SK-MEL-5 (cell line): ENCODE measurements at places on chromosomes 13 and 19. TPM values are rescaled to one million over a fixed set of nuclear protein-coding genes. Genes with fewer than 3 reads are reported as not detected.

Gene CBLC
- not detected in 2 replicates for total RNA-seq

Gene HCN2
- 1.1 and 1.2 TPM in 2 replicates for total RNA-seq

Gene CASP14
- not detected in 2 replicates for total RNA-seq

DNA sequence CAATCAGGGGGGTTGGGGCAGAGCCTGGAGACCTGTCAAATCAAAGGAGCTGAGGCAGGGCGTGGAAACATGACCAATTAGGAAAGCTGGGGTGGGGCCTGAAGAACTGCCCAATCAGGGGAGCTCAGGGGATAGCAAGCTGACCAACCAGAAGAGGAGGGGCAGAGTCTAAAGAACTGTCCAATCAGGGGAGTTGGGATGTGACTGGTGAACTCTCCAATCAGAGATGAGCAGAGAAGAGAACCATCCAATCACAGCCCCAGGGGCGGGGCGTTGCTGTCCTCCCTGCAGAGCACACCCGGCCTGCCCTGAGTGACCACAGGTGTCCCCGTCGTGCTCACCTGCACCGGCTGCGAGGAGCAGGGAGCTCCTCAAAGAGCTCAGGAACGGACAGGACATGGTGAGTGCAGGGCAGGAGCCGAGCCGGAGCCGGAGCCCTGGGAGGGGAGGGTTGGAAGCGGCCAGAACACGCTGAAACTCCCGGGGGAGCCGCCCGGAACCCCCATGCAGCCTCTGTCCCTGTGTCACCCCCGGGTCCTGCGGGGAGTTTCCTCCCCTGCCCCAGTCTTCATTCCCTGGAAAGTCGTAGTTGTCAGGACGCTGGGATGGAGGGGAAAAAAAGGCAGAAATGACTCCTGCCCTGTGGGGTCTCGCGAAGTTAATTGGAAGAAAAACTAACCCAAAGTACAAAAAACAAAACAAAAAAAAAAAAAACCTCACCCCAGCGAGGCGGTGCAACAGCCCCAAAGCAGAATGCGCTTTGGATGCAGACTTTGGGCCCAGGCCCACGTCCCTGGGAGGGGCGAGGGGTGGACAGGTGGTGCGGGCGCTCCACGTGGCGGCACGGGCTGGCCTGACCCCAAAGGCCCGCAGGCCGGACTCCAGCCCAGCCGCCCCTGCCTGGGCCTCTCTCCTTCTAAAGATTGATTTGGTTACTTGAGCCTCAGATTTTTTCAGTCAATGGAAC is at the start of gene ZNF556:
Gene ZNF556, plus strand, starts transcription at position 311 of the 967 bp plus-strand sequence. Its CDS starts 87 bp downstream, at position 398.
- peak; percentile 34 for DNase-seq

DNA sequence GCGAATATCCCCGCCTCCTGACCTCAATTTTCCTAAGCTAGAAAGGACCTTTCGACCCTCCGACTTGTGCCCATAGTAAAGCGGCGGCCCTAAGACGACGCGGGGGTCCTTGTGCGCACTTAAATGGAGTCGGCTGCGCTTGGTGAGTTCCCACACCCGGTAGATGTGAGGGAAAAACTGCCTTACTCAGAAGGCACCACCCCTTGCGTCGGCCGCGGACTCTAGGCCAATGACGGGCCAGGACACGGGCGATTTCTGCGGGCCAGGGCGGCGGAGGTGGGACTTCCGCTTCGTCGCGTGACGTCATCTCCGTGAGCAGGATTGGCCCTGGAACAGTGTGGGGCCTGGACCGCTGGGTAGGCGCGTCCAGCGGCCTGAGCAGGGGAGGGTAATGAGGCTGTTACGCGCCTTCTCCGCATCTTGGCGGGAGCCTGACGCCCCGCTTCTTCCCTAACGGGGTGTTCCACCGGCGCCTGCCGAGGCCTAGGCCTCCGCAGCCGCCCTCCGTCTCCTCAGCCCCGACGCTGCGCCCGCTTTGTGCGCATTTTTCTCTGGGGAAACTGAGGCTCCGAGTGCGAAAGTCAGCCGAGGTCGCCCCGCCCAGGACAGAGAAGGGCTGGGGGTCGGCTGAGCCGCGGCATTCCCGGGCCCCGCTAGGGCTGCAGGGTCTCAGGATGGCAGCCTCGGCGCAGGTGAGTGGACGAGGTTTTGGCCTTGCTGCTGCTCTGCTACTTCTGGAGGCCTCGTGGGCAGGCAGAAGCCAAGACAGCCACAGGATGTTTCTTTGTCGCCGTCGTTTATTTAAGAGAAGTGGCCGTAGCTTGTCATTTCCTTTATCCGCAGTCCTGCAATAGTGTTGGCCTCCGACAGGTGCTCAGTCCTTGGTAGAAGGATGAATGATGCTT is at the start of gene ZNF543:
Gene ZNF543, plus strand, starts transcription at position 293 of the 905 bp plus-strand sequence. Its CDS starts 382 bp downstream, at position 675.
- DNase-seq = peak; percentile 94

Gene CCDC8
- not detected in 2 replicates for total RNA-seq
